Common myeloid progenitor, CD34-positive (primary cell): ENCODE measurements at places on chromosomes 7 and 10.

- no peak for DNase-seq
Measured at GRCh38 chr7:135158141-135158655, 10.3 kb downstream of the TMEM140 start.

- DNase-seq, result no peak
Measured at GRCh38 chr10:114571316-114571999, 86.6 kb downstream of the ABLIM1 start.

GRCh38 chr7:83704564-83704963 is 55.6 kb upstream of the SEMA3E start:
- DNase-seq, result no peak

- DNase-seq, result no peak
Measured at GRCh38 chr10:69633673-69634635, 3.9 kb downstream of the FAM241B start.

GRCh38 chr7:41978858-41979257 is 258.2 kb downstream of the GLI3 start:
- DNase-seq, result no peak

DNA sequence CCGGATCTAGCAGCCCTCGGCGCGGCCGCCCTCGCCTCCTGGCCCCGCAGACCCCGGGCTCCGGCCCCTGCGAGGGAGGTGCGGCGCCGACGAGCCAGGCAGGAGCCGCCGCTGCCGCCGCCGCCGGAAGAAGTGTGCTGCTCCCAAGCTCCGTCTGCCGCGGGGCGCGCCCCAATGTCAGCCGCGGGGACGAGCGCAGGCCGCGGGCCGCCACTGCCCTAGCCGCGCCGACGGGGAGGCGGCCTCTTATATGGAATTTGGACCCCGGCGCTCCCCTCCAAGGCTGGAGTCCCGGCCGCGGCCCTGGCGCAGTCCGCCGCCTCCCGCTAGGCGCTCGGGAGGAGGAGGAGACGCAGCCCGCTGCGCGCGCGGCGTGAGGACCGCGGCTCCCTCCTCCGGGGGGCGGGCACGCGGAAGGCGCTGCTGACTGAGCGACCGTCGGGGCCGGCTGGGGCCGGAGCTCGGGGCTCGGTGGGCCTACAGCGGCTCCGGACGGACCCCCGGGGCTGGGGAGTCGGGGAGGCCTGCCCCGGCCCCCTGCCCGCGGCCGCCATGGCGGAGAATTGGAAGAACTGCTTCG is at the start of gene TRIM8:
TSS of gene TRIM8 (plus strand) at position 414 of the 580 bp plus-strand sequence. CDS start at position 553, 139 bp downstream.
- peak; percentile 46 for DNase-seq

DNA sequence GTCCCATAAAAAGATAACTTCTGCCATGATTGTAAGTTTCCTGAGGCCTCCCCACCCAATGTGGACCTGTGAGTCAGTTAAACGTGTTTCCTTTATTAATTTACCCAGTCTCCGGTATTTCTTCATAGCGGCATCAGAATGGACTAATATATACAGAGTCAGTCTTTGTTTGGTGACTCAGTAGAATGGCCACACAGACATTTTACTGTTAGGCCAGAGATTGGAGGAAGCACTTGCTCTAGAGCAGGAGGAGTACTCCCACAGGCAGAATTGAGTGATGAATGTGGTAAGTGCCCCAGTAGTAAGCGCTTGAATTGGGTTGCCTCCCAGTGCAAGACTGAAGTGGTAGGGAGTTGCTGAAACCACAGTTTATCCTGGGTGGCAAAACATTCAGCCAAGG is 149.5 kb upstream of the SMIM30 start:
- DNase-seq, result no peak

GRCh38 chr7:123783820-123784219 is 35.0 kb upstream of the WASL start:
- peak; percentile 40 for DNase-seq

- DNase-seq, result no peak
Measured at GRCh38 chr10:70358446-70358845, 24.0 kb downstream of the LRRC20 start.

DNA sequence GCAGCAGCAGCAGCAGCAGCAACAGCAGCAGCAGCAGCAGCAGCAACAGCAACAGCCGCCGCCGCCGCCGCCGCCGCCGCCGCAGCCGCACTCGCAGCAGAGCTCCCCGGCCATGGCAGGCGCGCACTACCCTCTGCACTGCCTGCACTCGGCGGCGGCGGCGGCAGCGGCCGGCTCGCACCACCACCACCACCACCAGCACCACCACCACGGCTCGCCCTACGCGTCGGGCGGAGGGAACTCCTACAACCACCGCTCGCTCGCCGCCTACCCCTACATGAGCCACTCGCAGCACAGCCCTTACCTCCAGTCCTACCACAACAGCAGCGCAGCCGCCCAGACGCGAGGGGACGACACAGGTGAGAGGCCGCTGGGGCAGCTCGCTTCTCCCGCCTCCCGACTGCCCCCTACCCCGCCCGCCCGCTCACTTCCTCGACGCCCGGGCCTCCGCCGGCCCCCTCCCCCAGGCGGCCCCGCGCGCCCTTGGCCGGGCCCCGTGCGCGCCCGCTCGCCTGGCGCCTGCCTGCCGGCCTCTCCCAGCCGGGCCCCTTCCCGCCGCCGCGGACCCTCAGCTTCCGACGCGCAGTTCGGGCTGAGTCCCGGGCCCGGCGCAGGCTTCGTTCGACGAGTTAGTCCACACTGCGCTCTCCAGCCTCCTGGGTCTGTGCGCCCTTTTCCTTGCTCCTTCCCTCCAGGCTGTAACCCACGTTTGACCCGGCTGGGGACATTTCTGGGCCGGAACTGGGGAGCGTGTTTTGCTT is 882 bp downstream of the DLX6 start:
- peak; percentile 61 for DNase-seq

GRCh38 chr10:95693071-95693667 is 558 bp downstream of the TCTN3 start:
- peak; percentile 23 for DNase-seq
